ENCODE measurements at places on chromosomes 2 and 18.
A peak's percentile ranks its signal among the peaks of the same experiment; 100 is the strongest.

GRCh38 chr2:150351922-150352321 lies 135.5 kb downstream of the RND3 start:
- no peak for ATAC-seq

- no peak for ATAC-seq
Observed at GRCh38 chr2:8722986-8723385, 41.1 kb downstream of the ID2 start.

DNA sequence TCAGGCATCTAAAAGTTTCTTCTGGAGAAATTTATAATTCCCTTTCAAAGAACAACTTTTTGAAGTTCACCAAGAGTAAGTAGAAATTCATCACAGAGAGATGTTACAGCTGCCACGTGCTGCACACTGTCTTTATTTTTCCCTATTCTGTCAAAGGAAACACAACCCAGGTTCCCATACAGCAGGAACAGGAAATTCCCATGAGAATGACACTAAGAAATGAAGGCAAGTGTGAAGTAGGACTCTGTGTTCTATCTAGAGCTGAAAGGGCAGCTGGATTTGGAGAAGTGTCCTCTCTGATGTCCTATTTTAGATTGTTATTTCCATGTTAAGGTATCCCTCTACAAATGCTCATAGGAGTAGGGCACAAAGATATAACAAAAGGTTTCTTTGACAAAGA lies 58.8 kb downstream of the PID1 start:
- no peak for ATAC-seq

- no peak for ATAC-seq
Observed at GRCh38 chr2:110874453-110875383, 142.3 kb downstream of the ACOXL start.

DNA sequence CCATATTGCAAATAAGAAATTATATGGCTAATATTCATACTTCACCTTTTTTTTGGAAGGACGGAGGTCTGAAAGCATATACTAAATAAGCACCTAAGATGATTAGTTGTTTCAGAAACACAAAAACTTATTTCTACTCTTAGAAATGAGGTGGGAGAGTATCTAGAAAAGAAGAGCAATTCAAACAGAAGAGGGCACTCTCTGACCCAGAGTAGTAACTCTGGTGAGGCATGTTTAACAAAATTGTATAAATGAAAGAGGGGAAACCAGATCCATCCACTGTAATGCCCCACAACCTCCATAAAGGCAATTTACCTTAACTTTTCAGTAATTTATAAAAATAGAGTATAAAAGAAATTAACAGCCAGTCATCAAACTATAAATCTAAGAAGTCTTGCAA lies 669.6 kb upstream of the VRK2 start:
- ATAC-seq: no peak

DNA sequence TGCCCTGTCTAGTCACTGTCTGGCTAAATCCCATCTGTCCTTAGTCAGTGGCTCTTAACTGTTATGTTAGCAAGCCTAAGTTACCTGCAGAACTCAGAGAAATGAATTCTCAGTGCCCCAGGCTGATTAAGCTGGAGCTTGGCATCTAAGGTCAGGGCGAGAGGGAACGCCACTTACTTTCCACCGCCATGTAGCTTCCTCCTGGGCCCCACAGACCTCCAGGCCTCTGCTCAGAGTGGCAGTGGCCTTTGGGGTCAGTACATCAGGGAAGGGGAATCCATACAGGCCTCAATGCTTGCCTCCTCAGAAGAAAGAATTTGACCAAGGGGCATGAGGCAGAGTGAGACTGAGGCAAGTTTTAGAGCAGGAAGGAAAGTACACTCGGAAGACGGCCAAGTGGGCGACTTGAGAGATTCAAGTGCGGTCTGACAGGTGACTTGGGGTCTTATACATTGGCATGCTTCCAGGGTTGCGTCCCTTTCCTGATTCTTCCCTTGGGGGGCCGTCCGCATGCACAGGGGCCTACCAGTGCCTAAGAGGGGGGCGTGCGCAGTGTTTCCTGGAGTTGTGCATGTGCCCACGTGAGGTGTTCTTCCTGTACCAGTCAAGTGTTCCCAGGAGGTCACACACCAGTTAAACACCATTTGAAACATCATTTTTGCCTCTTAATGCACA lies 64.1 kb downstream of the EMILIN2 start:
- ATAC-seq: no peak

- peak; percentile 18 for ATAC-seq
Observed at GRCh38 chr2:135792401-135793150, 44.4 kb downstream of the LCT start.

- ATAC-seq: no peak
Observed at GRCh38 chr2:42128721-42129486, 40.2 kb upstream of the EML4 start.

- no peak for ATAC-seq
Observed at GRCh38 chr18:35073186-35074105, 32.2 kb downstream of the MAPRE2 start.

DNA sequence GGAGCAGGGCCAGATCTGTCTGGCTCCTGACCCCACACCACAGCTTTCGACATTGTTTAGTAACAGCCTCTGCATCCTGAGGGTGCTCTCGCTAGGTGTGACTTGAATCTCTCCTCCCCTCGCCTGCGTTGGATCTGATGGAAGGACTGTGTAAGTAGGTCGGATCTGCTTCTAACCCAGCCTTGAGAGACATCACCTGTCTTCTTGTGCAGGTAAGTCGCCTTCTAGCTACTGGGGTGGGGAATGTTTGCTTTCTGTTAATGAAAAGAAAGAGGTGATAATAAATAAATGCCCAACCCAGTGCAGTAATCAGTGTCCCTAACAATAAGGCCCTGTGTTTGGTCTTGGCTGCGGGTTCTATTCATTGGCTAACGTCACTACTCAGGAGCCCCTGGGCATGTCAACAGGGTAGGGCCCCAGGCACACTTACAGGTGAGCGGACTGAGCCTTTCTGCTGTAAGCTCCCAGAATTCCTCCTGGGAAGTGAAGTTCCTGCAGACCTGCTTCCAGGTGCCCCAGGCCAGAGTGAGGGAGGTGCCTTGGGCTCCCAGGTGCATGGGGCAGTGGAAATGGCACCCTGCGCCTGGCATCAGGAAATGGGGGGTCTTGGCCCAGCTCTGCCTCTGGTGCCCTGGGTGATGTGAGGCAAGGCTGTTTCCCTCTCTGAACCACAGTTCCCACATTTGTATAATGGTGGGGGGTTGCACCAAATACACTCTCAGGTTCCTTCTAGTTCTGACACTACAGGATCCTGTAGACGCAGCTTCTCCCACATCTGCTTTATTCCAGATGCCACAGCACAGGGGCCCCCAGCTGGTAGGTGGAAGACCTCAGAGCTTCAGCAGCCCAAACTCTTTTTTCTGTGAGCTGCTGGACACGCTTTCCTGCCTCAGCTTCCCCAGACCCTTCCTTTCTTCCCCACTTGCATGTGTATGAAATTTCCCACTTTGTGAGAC lies 11.2 kb upstream of the FOSL2 start:
- no peak for ATAC-seq

DNA sequence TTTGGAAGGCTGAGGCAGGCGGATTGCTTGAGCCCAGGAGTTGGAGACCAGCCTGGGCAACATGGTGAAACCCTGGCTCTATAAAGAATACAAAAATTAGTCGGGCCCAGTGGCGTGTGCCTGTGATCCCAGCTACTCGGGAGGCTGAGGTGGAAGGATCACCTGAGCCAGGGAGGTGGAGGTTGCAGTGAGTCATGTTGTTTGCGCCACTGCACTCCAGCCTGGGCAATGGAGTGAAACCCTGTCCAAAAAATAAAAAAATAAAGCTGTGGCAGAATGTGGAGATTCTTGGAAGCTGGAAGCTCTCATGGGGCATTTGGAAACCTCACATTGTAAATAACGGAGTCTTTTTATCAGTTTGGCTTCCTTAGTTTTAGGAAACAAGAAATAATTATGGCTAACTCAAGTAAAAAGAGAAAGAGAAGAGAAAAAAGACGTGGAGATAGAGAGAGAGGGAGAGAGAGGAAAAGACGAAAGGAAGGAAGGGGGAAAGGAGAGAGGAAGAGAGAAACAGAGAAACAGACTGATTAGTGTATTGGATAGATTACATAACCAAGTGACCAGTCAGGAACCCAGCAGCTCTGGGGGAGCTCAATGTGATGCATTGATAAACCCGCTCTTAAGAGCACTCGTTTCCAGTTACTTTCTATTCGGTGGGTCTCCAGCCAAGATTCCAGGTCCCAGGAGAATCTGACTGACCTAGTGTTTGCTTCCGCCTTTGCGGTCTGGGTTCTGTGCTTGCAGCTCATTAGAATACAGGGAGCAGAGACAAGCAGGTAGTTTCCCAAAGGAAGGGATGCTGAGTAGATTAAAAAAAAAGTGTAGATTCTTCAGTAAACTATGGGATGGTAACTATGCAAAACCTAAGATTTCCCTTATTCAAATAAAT lies 1.1 kb upstream of the SPAST start:
- no peak for ATAC-seq

- ATAC-seq: no peak
Observed at GRCh38 chr2:84776011-84776410, 104.9 kb downstream of the TRABD2A start.

DNA sequence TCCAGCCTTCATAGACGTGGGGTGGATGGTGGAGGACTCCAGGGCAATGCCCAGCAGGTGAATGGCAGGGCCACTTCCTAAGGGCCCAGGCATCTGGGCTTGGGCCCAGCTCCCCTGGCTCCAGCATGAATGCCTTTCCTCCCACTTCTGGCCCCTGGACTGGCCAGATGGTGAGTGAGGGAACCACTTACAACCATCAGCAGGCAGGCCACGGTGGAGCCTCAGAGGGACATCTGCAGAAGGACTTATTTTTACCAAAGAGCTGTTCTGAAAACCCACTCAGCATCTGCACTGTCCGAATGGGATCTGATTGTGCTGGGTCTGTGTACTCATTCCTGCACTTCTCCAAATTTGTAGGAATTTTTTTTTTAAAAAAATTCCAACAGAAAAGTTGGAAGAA lies 69.6 kb downstream of the SNTG2 start:
- no peak for ATAC-seq

DNA sequence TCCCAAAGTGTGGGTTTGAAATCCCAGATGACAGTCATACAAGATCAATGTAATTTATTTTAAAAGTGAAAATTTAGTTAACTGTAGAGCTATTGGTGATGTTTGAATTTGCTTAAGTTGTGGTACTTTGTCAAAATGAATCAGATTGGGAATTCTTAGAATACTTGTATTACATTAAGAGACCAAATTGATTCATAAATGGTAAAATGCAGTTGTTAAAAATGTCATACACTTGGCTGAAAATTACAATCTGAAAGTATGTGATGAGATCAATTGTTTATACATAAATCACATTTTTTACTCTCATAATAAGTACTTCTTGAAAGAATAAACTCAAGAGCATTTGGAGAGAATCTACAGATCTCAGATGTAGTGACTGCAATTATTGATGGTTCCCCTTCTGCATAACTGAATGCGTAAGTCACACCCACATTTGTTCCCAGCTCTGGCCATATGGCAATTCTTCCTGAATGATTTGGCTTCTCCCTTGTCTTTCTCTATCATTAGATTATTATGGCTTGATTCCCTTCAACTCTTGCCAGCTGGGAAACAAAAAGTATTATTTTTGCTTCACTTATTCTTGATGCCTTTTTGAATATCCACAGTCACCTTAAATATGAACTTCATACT lies 558.5 kb downstream of the CPS1 start:
- no peak for ATAC-seq

- ATAC-seq: no peak
Observed at GRCh38 chr2:82731824-82732223, 1727.3 kb downstream of the SUCLG1 start.

GRCh38 chr2:118844261-118845004 lies 3.0 kb downstream of the EN1 start:
- no peak for ATAC-seq

DNA sequence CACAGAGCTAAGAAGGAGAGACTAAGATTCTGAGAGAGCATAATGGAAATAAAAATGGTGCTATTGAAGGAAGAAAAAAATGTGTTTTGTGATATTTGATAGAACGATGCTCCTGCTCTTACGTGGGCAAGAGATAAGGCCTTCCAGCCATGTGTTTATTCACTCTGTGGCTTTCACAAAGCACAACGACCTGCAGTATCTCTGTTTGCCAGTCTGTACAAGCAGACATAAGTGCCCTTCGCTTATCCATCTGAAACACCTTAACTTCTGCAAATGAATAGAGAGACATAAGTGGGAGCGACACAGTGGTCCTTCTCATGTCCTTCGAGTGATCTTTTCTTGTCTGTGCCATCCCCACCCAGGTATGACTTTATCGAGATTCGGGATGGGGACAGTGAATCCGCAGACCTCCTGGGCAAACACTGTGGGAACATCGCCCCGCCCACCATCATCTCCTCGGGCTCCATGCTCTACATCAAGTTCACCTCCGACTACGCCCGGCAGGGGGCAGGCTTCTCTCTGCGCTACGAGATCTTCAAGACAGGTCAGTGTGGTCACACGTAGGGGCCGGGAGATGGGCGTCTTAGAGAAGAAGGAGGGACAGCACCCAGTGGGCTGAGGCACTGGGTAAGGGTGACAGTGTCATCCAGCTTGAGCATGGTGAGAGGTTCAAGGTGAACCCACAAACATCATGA lies 33.7 kb downstream of the NRP2 start:
- no peak for ATAC-seq

GRCh38 chr2:197803033-197803444 lies 1.4 kb upstream of the PLCL1 start:
- ATAC-seq: peak; percentile 11

- ATAC-seq: no peak
Observed at GRCh38 chr2:234673961-234674759, 177.3 kb upstream of the ARL4C start.

- ATAC-seq: no peak
Observed at GRCh38 chr2:203675086-203675485, 31.4 kb upstream of the CD28 start.

GRCh38 chr2:173829727-173830126 lies 135.4 kb downstream of the SP3 start:
- no peak for ATAC-seq

DNA sequence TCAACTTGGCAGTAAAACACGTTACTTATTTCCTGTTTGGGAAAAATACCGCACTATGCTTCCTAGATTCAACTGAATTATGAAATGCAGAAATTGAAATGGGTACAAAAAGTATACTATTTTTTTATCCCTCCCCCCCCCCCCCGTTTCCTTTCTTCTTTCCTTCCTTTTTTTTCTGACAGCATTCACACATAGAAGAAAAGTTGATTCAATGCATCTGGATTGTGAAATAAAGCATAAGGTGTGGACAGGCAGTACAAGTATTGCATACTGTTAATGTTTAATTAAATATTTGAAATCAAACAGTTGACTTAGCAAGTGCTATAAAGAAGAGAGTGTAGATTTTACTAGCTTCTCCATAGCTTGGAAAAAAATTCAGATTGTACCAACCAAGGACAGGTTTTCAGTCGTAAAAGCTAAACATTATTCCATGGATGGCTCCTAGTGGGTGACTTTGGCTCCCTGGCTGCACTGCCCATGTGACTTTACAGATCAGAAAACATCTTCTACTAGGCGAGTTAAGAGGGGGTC lies 21.6 kb upstream of the AGFG1 start:
- no peak for ATAC-seq

- no peak for ATAC-seq
Observed at GRCh38 chr2:222424729-222425671, 657 bp downstream of the SGPP2 start.

GRCh38 chr2:188369365-188369764 lies 77.7 kb downstream of the GULP1 start:
- no peak for ATAC-seq

- no peak for ATAC-seq
Observed at GRCh38 chr2:74599676-74600075, 45.2 kb downstream of the DOK1 start.

- no peak for ATAC-seq
Observed at GRCh38 chr2:211722928-211723327, 815.7 kb downstream of the ERBB4 start.

- no peak for ATAC-seq
Observed at GRCh38 chr2:45741161-45741850, 89.8 kb downstream of the PRKCE start.
